ENCODE measurements at places on chromosomes 3 and 15. TPM values are rescaled to one million over a fixed set of nuclear protein-coding genes. Genes with fewer than 3 reads are reported as not detected.

DNA sequence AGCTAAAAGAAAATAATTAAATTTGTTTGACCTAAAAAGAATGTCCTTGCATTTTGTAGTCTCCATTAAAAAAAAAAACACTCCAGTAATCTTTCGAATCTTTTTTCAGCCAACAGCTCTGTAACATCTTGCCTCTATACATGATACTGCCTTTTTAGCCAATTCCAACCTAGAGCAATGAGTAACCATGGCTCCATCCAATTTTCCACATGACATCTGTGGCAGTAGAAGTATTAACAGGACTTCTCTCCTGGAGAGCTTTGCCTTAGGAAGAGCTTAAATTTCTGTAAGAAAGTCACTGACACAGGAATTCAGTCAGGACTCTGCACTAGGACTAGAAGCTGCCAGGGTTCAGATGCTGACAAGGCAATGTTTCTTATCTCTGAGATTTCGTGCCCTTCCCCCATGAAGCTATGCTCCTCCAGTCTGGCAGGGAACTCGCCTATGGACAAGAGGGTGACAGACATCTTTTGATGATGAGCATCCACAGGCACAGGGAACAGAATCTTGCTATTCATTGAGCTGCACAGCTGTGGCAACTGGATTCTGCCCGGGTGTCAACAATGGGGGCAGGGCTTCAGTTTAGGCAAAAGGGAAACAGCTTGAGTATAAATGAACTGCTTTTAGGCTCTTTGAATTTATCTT is 81.8 kb downstream of the ALCAM start:
- DNase-seq = no peak

DNA sequence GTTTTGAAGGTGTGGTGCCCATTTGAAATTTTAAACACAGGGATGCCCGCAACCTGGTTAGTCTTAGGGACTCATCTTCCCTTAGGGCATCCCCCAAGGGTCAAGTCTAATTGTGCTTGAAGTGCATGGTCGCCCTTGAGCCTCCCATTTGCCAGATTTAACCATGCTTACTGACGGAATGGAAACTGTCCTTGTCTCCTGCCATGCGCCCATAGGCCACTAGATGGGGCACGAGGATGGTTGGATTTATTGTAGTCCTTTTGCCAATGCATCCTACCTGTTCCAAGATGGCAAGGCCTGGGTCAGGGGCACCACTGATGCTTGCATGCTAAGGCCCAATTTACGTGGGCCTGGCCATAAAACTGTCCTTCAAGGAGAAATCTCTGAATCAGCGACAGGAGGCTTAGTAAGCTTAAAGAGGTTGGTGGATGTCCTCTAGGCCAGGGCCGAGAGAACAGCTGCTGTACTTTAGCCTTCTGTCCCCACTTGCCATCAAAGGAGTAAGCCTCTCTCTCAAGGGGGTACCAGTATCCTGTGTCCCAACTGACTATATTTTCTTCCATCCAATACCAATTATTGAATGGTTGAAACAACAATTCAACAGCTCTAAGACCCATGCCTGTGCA is 355.4 kb downstream of the OTOL1 start:
- no peak for DNase-seq

- no peak for DNase-seq
Observed at GRCh38 chr15:62392376-62392775, 227.3 kb upstream of the C2CD4B start.

- no peak for DNase-seq
Observed at GRCh38 chr3:124570232-124570631, 160.0 kb upstream of the UMPS start.

- DNase-seq = no peak
Observed at GRCh38 chr15:42918047-42918446, 2.5 kb downstream of the TTBK2 start.

Gene AQP9
- 0.31 TPM for polyA plus RNA-seq

- no peak for DNase-seq
Observed at GRCh38 chr3:32499585-32499984, 3.1 kb downstream of the CMTM6 start.

DNA sequence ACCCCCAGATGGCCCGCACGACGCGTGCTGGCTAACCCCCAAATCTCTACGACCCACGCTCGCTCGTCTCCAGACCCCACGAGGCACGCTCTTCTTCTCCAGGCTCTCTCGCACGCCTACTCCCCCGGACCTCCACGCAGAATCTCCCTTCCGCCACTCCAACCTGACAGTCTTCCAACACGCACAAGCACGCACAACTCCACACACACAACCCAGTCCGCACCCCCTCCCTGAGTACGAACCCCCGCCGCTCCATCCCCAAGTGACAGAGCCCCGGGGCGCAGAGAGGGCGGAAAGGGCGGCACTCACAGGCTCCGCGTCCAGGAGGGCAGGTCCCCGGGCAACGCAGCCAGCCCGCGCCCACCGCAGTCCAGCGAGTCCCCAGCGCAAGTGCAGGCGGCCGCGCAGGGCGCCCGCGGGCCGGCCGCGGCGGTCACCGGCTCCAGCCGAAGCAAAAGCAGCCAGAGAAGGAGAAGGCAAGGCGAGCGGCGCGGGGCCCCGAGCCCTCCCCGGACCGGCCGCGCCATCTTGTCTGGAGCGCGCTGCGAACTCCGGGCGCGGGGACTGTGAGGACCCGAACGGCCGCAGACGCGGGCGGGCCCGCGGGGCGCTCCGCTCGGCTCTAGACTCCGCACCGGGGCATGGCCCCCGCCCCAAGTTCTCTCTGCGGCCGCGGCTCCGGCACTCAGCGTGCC is 794 bp downstream of the LRIG1 start:
- no peak for DNase-seq

DNA sequence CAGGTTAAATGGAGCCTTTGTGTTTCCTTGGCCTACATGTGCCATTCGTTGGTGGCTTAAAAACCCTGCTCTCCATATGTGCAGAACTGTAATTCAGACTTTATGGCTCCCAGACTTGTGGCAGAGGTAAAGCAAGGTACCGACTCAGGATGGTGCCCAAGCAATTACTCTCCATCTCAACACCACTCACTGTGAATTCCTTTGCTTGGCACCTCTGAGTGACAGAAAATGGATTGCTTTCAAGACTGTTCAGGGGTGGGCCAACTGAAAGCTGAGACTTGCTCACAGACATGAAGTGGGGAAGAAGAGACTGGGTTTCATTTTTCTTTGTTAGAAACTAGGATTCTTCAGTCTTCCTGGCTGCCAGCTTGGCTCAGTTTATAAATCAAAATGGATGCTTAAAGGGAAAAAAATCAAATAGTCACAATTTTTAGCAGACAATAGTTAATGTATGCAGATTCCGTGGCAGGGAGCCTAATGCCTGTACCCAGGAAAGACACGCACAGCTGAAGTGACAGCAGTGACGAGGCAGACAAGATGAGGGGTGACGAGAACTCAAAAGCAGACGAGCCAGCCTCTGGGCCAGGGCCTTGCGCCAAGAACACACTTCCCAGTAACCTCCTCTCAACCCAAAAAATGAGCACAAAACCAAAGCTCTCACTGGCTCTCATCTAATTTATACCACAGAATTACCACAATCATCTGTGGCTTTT is 207.9 kb upstream of the SLC2A2 start:
- no peak for DNase-seq

- no peak for DNase-seq
Observed at GRCh38 chr3:99774467-99774866, 43.2 kb upstream of the CMSS1 start.

Gene CLDN18
- polyA plus RNA-seq = 51.3 TPM

- DNase-seq = no peak
Observed at GRCh38 chr15:25620466-25620865, 181.6 kb upstream of the UBE3A start.

Gene ESYT3
- 25.6 TPM for polyA plus RNA-seq

Data from right lung (tissue), 10 donors.